ENCODE measurements at places on chromosomes 5 and 9.

GRCh38 chr9:137720571-137721110 lies 101.8 kb downstream of the EHMT1 start:
- peak overlapping the region; percentile 56 for H3K27ac ChIP-seq
- H3K27me3 ChIP-seq, result no peaks in the 10 kb centered on the region
- H3K4me1 ChIP-seq, result peaks cover 13% of the 10 kb centered on the region
- H3K4me3 ChIP-seq, result no peak overlapping the region
- no peak for DNase-seq

- H3K36me3 ChIP-seq, result peaks cover 5% of the 10 kb centered on the region
- no peak for DNase-seq
- peak overlapping the region; percentile 89 for H3K4me3 ChIP-seq
- peaks cover 39% of the 10 kb centered on the region for H3K4me1 ChIP-seq
Measured at GRCh38 chr5:68214482-68215207, 911 bp upstream of the PIK3R1 start.

- H3K27me3 ChIP-seq, result no peaks in the 10 kb centered on the region
- H3K36me3 ChIP-seq, result peaks cover 12% of the 10 kb centered on the region
- H3K27ac ChIP-seq, result peak overlapping the region; percentile 90
- H3K4me1 ChIP-seq, result peaks cover 58% of the 10 kb centered on the region
- H3K4me3 ChIP-seq, result peak overlapping the region; percentile 1
- DNase-seq, result no peak
Measured at GRCh38 chr9:131422241-131422792, 28.4 kb downstream of the PRRC2B start.

GRCh38 chr5:171663311-171664085 lies 122.1 kb upstream of the SMIM23 start:
- no peak overlapping the region for H3K27ac ChIP-seq
- H3K4me1 ChIP-seq, result peaks cover 24% of the 10 kb centered on the region
- no peak overlapping the region for H3K4me3 ChIP-seq
- H3K36me3 ChIP-seq, result no peaks in the 10 kb centered on the region
- no peaks in the 10 kb centered on the region for H3K27me3 ChIP-seq

- H3K27ac ChIP-seq, result no peak overlapping the region
- H3K4me3 ChIP-seq, result no peak overlapping the region
- peaks cover 16% of the 10 kb centered on the region for H3K36me3 ChIP-seq
Measured at GRCh38 chr5:34970552-34970951, 41.2 kb downstream of the DNAJC21 start.

DNA sequence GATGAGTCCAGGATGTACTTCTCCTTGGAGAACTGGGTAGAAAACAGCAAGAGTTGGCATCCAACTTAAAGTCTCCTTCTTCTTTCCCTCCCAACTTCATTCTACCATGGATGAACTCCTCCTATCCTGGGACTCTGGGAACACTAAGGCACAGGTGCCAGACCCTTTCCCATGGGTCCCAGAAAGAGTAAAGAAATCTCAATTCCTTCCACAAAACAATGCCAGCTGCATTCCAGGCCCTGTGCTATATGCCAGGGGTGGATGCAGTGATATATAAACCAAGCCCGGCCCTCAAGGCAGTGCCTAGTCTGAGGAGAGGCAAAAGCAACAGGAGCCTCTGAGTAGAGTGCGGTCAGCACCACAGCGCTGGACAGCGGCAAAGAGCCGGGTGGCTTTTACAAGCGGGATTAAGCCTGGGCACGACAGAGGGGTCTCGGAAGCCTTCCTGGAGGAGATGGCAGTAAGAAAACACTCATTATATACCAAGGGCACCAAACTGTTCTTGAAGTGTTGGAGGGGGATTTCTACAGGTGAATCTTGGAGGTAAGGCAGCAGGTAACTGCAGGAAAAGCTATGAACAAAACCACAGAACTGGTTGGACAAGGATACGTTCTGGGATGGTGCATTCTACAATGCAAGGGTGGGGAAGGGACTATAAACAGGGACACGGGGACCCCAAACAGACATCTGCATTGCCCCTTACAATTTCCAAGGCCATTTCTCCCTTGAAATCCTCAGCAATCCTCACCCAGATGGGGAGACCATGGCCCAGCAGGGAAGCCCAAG lies 16.4 kb upstream of the TOR2A start:
- no peaks in the 10 kb centered on the region for H3K36me3 ChIP-seq
- no peak for DNase-seq
- no peak overlapping the region for H3K4me3 ChIP-seq
- H3K27ac ChIP-seq, result no peak overlapping the region
- no peaks in the 10 kb centered on the region for H3K4me1 ChIP-seq

DNA sequence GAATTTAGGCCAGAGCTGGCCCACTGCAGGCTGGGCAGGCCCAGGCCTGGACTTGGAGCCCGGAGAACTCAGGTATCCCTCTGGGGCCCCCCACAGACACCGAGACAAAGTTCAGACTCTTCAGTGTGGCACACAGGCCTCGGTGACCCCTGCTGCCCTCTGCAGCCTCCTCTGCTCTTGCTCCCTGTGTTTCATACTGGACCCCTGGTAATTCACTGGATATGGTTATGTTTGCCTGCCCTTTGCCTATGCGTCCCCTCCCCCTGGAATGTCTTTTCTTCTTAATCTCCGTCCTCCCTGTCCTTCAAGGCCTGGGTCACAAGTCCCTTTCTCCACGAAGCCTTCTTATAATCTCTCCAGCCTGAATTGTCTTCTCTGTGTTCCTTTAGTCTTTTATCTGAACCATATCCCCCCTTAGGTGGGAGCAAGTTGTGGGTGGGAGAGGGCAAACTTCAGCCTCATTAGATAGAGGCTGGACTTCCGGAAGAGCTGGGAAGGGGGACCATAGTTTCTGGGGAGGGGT lies 30.1 kb downstream of the GSN start:
- H3K4me3 ChIP-seq, result no peak overlapping the region
- H3K27ac ChIP-seq, result peak overlapping the region; percentile 87
- no peaks in the 10 kb centered on the region for H3K27me3 ChIP-seq
- DNase-seq, result no peak

GRCh38 chr5:125186911-125187375 lies 440.5 kb upstream of the ZNF608 start:
- DNase-seq, result no peak
- peak overlapping the region; percentile 37 for H3K27ac ChIP-seq
- H3K27me3 ChIP-seq, result no peaks in the 10 kb centered on the region
- peaks cover 29% of the 10 kb centered on the region for H3K4me1 ChIP-seq

GRCh38 chr5:1255081-1255561 lies 29.9 kb downstream of the SLC6A18 start:
- H3K27me3 ChIP-seq, result peaks cover 14% of the 10 kb centered on the region
- no peak overlapping the region for H3K27ac ChIP-seq
- DNase-seq, result no peak
- H3K4me1 ChIP-seq, result no peaks in the 10 kb centered on the region
- H3K36me3 ChIP-seq, result no peaks in the 10 kb centered on the region

DNA sequence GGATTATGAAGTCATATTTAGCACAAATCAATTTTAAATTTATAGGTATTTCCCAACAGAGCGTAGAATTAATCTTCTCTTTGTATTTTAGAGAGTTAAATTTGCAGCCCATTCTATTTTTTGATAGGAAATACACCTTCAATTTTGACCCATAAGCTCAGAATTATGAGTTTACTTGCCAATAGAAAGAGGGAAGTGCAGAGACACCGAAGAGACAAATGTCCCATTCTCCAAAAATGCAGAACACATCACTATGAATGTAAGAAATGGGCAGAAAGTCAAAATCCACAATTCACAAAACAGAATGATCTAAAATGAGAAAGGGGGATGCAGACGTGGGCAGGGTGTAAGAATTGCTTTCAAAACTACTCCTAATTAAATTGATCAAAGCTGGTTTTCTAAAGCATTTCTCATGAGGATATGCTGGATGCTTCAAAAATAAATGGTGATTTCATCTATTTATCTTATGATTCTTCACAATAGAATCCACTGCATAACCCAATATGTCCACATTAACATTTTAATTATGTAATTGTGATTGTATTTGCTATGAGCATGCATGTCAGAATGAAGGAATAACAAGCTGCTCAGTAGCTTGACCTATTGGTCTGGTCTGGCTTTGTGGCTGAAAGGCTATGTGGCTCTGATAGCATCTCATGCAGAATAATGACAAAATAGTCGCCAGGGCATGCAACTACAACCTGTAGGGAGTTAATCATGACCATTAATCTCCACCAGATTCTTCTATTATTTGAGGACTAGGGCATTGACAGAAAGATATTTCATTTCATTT lies 550.1 kb upstream of the CDH18 start:
- no peak overlapping the region for H3K4me3 ChIP-seq
- no peaks in the 10 kb centered on the region for H3K27me3 ChIP-seq
- H3K4me1 ChIP-seq, result no peaks in the 10 kb centered on the region
- no peaks in the 10 kb centered on the region for H3K36me3 ChIP-seq
- no peak overlapping the region for H3K27ac ChIP-seq
- DNase-seq, result no peak

GRCh38 chr9:91873637-91874051 lies 76.4 kb downstream of the ROR2 start:
- peaks cover 52% of the 10 kb centered on the region for H3K4me1 ChIP-seq
- peak overlapping the region; percentile 58 for H3K27ac ChIP-seq
- peaks cover 15% of the 10 kb centered on the region for H3K27me3 ChIP-seq
- peaks cover 8% of the 10 kb centered on the region for H3K36me3 ChIP-seq

GRCh38 chr5:175718401-175719108 lies 60.7 kb downstream of the HRH2 start:
- H3K27me3 ChIP-seq, result peaks cover 5% of the 10 kb centered on the region
- no peaks in the 10 kb centered on the region for H3K4me1 ChIP-seq
- no peaks in the 10 kb centered on the region for H3K36me3 ChIP-seq
- no peak overlapping the region for H3K4me3 ChIP-seq
- DNase-seq, result peak; percentile 42

DNA sequence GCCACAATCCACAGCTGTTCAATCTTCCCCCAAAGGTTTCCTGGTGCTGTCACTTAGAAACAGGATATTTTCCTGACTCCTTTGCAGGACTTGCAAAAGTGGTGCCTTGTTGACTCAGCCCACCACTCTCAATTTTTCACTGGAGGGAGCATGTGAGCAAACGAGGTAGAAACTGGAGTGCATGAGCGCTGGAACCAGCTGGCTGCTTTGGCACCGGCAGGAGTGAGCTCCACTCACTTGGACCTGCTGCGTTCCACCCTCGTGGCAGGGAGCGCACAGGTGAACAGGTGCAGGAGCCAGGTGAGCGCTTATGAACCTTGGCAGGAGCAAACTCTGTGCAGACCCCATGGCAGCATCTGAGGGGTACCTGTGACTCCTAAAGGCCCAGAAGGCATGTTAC lies 364.1 kb upstream of the RORB start:
- no peaks in the 10 kb centered on the region for H3K36me3 ChIP-seq
- DNase-seq, result no peak
- no peaks in the 10 kb centered on the region for H3K4me1 ChIP-seq
- no peak overlapping the region for H3K27ac ChIP-seq
- peaks cover 5% of the 10 kb centered on the region for H3K27me3 ChIP-seq

GRCh38 chr5:74085782-74086181 lies 459.8 kb downstream of the ARHGEF28 start:
- H3K27me3 ChIP-seq, result no peaks in the 10 kb centered on the region
- H3K4me1 ChIP-seq, result peaks cover 52% of the 10 kb centered on the region
- no peak for DNase-seq

GRCh38 chr9:74576176-74576575 lies 79.0 kb downstream of the RORB start:
- no peak for DNase-seq
- H3K27me3 ChIP-seq, result peaks cover 17% of the 10 kb centered on the region
- H3K4me3 ChIP-seq, result no peak overlapping the region
- H3K27ac ChIP-seq, result no peak overlapping the region
- no peaks in the 10 kb centered on the region for H3K4me1 ChIP-seq
- no peaks in the 10 kb centered on the region for H3K36me3 ChIP-seq

DNA sequence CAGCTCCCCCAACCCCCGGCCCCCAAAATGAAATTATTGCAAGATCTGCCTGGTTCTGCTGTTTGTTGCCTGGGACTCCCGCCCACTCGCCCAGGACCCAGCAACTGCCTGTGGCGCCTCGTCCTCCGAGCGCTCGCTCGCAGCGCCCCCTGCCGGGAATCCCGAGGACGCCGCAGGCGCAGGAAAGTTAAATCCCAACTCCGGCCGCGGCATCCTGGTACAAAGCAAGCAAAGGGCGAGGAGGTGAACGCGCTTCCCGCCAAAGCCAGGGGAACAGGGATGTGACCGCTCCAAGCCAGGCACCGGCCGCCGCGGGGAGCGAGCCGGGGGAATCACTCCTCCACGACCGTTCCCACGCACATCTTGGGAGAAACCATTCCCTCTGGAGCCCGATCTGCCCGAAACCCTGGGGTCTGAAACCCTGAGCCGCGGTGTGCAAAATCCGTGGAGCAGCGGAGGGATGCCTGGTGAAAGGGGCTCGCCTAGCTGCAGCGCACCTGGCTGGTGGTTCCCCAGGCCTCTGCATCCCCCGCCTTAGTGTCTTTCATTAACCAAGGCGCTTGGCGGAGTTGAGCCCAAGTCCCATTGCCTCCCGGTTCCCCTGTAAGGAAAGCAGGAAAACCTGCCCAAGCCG lies 1.3 kb downstream of the SEMA5A start:
- H3K4me3 ChIP-seq, result peak overlapping the region; percentile 82
- no peaks in the 10 kb centered on the region for H3K27me3 ChIP-seq
- peak; percentile 95 for DNase-seq
- H3K4me1 ChIP-seq, result peaks cover 23% of the 10 kb centered on the region
- peaks cover 10% of the 10 kb centered on the region for H3K36me3 ChIP-seq

DNA sequence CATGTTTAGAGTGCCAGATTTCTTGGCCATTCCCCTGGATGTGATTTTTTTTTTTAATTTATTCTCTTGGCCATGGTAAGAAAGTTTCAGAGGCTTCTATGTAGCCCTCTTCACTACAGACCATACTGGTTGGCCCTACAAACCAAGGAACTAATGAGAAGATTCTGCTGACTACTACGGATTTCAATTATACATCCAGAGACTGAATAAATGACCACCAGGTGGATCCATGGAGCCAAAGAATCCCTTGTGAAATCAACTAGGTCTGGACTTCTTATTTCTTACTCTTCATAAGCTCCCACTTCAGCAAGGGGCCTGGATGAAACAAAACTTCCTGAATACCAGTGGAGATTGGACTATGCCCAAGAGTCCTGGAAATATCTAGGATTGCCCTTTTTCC lies 27.6 kb downstream of the ZNF622 start:
- H3K27ac ChIP-seq, result no peak overlapping the region
- no peak overlapping the region for H3K4me3 ChIP-seq
- peaks cover 23% of the 10 kb centered on the region for H3K27me3 ChIP-seq
- no peak for DNase-seq

DNA sequence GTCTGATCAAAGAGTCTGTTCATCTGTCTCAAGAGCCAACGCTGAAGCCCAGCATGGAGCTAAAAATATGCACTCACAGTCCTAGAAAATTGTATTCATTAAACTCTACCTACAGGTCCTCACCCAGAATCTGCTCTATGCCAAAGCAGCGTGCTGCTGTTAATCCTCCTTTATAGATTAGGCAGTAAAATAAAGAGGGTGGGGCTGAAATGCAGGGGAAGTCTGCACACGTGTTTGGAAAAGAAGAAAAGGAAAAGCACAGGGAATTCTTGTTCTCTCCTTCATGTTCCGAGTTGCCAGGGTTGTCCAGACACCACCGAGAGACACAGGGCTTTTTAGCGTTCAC lies 121.4 kb upstream of the TMEM161B start:
- no peak for DNase-seq
- no peaks in the 10 kb centered on the region for H3K36me3 ChIP-seq
- H3K27me3 ChIP-seq, result no peaks in the 10 kb centered on the region
- H3K4me3 ChIP-seq, result no peak overlapping the region

- peaks cover 32% of the 10 kb centered on the region for H3K36me3 ChIP-seq
- peaks cover 28% of the 10 kb centered on the region for H3K4me1 ChIP-seq
- DNase-seq, result no peak
Measured at GRCh38 chr5:141485321-141486055, 658 bp downstream of the PCDHGC4 start.

All from mesothelial cell of epicardium (in vitro differentiated cells).